ENCODE measurements at places on chromosomes 16 and 17.

DNA sequence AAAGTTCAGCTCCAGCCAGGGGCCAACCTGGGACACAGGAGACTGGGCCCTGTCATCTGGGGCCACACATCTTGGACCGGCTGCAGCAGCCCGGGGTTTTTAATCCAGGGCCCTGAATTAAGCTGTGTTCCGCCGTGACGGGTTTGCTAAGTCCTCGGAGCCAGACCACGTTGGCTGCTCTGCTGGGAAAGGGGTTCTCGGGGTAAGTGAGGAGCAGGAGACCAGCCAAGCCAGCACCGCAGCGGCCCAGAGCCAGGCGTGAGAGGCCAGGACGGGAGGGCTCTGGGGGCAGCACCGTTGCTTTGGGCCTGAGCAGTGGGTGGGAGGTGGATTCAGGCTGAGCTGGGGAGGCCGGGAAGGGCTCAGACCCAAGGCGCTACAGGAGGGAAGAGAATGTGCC is 31.3 kb upstream of the CBX4 start:
- no peak for DNase-seq

DNA sequence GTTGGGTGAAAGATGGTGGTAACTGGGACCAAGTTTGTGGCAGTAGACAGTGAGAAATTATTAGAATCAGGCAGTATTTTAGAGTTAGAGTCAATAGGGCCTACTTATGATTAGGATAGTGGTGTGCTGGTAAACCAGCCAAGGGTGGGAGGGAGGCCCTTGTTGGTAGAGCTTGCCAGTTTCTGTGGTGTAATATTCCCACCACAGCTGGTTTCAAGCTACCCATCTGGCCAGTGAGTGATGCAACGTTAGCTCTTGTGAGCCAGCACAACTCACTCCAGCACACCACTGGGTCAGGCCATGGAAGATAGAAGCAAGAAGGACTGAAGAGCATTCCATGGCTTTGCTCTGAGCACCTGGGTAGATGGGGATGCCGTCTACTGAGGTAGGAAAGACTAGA is 34.9 kb downstream of the GNAO1 start:
- DNase-seq = no peak

DNA sequence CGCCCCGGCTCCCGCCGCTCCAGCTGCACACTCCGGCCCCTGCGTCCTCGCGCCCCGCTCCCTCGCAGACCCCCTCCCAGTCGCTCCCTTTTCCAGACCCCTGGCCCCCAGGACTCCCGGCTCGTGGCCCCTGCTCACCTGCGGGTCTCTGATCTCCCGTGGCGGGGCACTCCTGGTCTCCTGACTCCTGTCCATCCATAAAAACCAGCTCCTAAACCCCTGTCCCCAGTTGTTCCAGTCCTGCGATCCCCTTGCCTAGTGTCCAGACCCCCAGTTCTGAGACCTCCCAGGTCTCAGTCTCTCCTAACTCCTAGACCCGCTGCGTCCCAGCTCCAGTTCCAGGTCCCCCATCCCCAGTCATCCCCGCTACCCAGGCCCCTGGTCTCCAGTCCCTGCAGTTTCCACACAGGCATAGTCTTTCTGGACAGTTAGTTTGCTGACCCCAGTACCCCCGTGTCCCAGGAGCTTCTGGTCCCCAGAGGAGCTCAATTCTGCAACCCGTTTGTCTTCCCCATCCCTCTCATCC is 379 bp downstream of the SNX29 start:
- no peak for DNase-seq

- no peak for DNase-seq
Observed at GRCh38 chr17:21419299-21420239, 43.4 kb downstream of the KCNJ12 start.

DNA sequence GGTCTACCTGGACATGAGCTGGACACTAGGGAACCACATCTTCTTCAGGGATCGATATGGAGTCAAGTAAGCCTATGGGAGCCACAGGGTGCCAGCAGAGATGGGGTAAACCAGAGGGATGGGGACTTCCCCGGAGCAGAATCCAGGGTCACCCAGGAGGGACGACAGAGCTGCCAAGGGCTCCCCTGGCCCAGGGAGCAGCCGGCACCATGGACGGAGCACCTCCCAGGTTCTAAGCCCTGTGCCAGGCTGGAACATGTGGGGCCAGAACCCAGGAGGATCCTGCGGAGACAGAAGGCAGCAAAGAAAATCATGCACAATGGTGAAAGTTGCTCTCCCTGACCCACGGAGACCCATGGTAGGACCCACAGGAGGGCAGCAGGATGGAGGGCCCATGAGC is 33.6 kb upstream of the KSR1 start:
- no peak for DNase-seq

DNA sequence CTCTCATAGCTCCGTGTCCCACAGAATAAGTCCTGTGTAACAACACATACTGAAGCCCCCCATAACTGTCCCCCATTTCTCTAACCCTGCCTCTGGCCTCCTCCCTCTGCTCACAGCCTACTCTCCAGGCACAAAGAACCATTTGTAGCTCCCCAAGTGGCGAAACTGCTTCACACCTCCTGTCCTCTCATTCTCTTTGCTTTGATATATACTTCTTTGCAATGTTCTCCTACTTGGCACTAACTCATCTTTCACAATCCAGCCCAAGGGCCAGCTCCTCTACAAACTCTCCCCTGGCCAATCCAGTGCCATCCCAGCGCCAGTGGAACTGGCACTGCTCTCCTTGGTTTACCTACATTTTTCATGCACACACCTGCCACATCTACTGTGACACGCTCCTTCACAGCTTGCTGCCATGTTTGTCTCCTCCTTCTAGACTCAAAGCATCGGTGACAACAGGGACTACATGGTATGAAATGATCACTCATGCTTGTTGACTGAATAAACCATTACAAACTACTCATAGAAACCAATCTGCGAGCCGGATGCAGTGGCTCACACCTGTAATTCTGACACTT is 12.8 kb downstream of the CYTH1 start:
- no peak for DNase-seq

GRCh38 chr16:9903-10665 is 43.3 kb downstream of the POLR3K start:
- no peak for DNase-seq

- DNase-seq = no peak
Observed at GRCh38 chr16:57069635-57070370, 22.6 kb upstream of the CPNE2 start.

- no peak for DNase-seq
Observed at GRCh38 chr16:76913046-76913445, 277.9 kb upstream of the MON1B start.

- DNase-seq = no peak
Observed at GRCh38 chr17:40499551-40500189, 1.8 kb downstream of the TNS4 start.

DNA sequence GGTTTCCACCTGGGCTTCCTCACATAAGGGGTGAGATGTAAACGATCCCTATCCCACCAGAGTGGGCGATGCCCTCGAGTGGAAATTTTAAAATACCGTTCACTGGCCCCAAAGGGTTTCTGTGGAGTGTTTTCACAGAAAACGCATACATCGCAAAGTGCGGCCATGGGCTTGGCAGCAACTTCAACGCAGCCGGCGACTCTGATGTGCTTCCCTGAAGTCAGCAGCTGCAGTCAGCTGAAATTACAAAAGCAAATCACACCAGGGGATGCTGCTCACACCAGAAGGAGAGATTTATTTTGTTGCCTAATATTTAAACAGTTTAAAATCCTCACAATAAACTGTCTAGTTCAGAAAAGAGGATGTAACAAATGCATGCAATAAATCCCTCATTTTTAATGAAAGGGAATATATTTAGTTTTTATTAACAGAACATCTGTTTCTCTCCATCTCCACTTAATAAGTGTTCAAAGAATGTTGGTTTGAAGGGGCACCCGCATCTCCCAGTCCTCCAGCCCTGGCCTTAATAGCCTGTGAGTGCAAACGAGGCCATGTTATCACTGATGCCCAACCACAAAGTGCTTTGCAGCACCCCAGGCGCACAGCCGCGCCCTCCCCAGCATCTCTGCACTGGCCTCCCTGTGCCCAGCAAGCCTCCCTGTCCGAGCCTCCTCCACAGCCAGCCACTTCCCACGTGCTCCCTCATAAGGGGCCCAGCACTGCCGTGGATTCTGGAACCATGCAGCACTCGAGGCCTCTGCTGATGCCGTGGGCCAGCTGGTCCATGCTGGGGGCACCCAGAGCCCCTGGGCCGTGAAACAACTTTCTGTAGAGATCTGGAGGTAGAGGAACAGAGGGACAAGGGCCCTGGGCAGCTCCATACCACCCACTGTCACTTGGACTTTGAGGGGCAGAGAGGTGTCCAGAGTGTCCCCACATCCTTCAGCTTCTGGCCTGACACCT is 17.3 kb upstream of the XYLT2 start:
- no peak for DNase-seq

DNA sequence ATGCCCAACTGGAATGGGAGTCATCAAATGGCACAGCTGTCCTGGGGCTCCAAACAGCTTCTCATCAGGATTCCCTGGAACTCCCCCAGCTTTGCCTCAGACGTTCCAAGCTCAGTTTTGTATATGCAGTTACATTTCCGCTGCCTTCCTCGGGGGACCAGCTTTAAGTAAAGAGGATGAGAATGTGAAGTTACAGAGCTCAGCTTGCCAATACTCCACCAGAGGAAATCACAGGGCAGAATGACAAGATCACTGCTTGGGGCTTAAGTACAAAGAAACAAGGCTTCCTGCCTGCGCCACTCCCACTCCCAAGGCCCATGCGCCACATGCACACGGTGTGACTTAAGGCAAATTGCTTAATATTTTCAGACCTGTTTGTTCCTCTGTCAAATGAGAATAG is 272.4 kb upstream of the CDH11 start:
- no peak for DNase-seq

Measured in bone marrow (tissue), 2 donors.